ENCODE measurements at places on chromosomes 2 and 18. TPM values are rescaled to one million over a fixed set of nuclear protein-coding genes. Genes with fewer than 3 reads are reported as not detected.
A peak's percentile ranks its signal among the peaks of the same experiment; 100 is the strongest.

Gene CRYBA2
- total RNA-seq: not detected

Gene DNER
- total RNA-seq: 24.7 TPM

Gene TBR1
- not detected for total RNA-seq

Gene SCN3A
- 6.2 TPM for total RNA-seq

Gene GYPC
- total RNA-seq: 48.0 TPM

Gene REEP1
- total RNA-seq: 16.1 TPM

Gene ITPRIPL1
- total RNA-seq: 1.5 TPM

Gene C2orf72
- not detected for total RNA-seq

DNA sequence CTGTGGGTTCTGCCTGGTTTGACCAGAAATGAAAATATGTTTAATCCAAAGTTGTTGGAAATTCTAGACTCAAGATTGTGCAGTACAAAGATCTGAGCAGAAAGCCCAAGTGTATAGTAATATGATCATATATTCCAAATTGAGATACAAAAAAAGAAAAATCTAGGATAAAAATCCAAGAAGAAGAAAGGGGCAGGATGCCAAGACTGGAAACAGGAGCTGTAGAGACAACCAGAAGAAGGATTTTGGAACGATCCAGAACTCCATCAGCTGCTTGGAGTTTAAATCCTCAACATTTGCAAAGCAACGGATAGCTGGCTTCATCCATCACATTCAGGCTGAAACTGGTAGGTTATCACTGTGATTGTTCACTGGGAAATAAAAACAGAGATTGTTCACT, 333.6 kb upstream of the UBE2E3 start:
- DNase-seq: no peak

GRCh38 chr2:134490559-134490958, 228.2 kb downstream of the TMEM163 start:
- DNase-seq: no peak

DNA sequence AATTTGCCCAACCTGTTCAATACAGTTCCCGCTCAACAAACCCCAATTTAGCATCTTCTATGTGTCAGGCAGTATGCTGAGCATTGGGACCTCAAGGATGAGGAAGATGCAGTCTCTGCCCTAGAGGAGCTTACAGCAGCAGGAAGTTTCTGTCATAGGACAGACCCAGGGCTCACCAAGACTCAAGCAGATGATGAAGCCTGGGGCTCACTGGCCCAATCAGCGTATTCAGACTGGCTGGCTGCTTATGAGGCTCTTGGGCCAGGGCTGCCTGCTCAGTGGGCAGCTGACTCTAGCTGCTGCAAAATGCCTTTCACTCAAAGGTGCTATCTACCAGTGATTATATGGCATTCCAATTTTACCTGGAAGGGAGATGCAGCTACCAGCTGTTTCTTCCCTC, 2.1 kb downstream of the FAM178B start:
- no peak for DNase-seq

DNA sequence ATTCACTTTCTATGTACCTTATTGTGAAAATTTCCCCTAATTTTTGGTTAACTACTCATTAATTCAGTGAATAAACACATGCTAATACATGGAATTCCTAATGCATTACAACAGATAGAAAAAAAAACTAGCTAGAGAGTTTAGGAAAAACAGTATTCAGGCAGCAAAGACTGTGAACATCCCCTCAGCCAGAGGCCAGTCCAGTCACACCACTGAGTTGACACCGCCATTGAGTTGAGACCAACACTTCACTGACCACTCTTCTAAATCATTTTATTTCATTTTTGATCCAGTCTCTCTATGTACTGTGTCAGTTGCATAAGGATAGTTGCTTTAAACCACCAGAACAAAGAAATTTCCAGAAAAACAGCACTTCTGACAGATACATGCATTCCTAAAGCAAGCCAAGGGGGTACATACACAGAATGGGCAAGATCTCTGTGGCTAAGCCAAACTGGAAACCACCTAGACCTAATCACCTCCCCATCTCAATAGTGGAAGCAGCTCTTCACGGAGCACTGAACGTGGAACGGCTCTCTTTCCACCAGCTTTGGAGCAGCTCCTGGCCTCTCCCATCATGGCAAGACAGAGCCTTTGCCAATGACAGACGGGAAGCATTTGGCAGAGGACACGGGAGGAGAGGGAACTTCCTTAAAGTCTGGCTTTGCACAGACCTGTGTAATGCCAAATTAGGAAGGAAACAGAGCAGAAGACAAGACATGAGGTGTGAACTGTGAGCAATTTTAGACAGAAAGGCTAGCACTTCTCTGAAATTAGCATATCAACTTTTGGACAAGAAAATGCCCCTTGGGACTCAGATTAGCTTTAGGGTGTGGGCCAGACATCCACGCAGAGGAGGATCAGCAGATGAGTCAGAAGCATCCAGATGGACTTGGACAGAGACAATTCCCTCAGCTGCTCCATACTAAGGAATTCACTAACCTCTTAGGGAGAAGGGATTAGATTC, 36.4 kb downstream of the CACNB4 start:
- peak; percentile 36 for DNase-seq

DNA sequence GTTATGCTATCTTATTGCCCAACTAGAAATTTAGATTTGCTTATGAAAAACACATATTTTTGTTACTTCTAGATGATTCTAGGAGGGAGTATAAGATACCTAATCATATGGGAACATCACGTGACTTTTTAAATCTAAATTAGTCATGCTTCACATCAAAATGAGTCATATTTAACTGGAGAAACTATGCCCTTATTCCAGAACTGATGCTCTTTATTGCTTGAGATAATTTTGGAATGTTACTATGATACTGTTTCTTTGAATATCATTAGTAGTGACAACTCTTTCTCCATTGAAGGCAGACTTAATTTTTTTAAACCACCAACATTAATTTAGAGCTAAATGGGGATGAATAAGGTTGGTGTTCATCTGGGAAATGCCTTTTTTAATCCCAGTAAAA, 19.9 kb upstream of the ELAC1 start:
- DNase-seq: no peak

DNA sequence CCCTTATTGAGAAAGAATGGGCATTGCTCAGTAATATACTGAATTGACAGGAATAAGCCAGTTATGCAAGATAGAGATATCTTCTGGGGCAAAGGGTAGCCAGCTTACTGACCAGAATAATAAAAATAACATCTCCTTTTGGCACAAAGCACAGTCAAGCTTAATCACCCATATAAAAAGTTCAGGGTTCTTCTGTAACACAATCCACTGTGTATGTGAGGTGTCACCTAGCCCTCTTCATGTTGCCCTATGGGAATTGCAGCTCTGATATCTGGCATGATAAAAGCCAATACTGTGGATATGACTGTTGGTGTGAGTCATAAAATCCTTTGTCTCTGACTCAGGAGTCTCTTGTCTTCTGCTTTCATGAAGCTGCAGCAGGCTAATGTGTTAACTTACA, 90.8 kb downstream of the DSEL start:
- DNase-seq: no peak

DNA sequence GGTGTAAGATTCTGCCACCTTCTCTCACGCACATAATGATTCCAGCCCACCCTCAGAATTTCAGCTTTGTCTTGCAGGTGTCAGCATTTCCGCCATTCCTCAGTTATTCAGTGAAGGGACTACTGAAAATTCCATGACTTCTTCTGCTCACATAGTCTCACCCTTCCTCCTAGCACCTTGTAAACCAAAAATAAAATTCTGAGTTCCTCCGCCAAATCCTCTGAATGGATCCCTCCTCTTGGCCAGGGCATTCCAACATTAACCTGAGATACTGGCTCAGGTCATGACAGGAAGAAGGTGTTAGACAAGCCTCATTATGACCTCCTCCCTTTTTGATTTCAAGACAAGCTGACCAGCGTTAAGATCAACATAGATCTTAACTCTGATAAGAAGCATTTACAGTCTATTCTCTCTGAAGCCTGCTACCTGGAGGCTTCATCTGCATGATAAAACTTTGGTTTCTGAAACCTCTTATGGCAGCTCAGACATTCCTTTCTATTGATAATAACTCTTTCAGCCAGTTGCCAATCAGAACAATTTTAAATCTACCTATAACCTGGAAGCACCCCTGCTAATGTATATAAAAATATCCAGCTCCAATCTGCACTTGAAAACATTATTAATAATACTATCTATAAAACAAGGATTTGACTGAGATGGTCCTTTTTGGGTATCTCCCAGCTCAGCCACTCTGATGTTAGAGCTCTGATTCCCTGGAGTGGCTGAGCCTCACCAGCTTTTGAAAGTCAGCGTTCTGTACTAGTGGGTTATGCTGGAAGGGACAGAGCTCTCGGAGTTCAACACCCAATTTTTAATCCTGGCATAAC, 136.4 kb upstream of the APCDD1 start:
- no peak for DNase-seq

GRCh38 chr2:25159949-25160348, 8.4 kb downstream of the POMC start:
- no peak for DNase-seq
